ENCODE measurements at places on chromosomes 1 and 21.

- no peak for DNase-seq
Measured at GRCh38 chr1:16014509-16015482, 3.0 kb downstream of the HSPB7 start.

GRCh38 chr1:151458802-151459330 is 428 bp downstream of the POGZ start:
- DNase-seq, result peak; percentile 68

DNA sequence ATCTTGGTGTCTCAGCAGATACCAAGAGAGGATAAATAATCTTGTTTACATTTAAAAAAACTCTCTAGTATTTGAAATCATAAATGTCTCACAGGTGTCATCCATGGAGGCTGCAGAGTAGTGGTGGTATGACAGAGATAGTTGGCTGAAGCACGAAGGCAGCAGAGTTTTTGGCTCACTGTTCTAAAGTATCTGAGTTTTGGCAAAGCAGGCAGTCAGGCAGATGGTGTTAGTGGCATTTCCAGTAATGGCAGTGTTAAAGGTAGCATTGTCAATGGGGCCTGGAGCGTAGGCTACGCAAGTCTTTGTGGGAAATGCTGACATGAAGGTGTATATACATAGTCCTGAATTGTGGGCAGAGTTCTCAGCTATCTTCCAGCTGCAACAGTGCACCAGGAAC is 68.5 kb upstream of the HSD17B7 start:
- no peak for DNase-seq

DNA sequence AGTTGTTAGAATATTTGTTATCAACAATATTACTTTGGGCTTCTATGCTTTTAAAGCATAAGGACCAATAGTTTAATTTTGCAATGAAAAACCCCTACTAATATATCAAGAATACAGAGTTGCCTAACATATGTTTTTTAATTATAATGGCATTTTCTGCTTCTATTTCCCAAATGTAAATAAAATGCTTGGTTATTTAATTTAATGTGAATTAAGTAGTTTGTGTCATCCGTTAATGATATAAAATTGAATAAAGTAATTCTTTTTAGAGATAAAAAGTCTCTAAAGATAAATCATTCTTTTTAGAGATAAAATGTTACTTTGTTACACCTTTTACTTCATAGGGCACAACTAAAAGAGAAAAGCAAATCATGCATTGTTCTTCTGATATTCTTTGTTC is 583.7 kb upstream of the ADGRL2 start:
- no peak for DNase-seq

DNA sequence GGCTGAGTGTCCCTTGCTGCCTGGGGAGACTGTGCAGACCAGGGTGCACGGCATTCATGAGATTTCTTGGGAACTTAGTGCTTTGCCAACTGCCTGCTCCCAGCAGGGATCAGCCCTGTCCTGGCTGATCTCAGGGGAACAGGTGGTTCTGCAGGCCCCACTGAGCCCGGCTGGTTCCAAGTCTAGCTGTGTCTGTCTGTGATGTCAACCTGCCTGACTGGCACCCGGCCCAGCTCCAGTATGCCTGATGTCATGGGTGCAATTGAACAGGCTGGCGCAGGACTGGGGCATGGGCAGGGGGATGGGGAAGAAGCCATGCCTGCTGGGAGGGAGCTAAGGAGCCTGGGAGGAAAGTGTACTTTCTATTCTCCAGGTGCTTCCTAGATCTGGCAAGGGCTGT is 227.1 kb downstream of the GRIK3 start:
- no peak for DNase-seq

DNA sequence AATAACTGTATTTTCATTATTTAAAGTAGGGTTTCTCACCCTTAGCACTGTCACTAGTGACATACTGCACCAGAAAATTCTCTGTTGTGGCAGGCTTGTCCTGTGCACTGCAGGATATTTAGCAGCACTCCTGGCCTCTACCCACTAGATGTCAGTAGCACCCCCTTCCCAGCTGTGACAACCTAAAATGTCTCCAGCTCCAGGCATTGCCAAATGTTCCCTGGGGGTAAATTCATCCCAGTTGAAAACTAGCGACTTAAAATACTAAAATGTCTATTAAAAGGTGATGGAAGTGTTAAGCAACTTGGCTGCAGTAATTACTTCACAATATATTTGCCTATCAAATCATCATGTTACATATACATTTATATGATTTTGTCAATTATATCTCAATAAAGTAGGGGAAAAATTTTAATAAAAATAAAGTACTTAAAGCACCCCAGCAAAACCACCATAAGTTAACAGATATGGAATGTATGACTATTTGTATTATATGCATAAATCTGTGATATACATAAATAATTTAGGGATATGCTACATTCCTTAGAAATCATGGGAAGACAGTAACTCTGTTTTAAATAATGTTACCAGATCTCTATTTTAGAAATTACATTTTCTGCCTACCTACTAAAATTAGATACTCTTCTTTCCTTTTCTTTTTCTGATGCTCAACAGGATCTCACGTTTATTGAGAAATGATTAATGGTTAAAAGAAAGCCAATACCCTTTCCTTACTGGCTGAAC is 74.6 kb downstream of the ARID4B start:
- peak; percentile 70 for DNase-seq

DNA sequence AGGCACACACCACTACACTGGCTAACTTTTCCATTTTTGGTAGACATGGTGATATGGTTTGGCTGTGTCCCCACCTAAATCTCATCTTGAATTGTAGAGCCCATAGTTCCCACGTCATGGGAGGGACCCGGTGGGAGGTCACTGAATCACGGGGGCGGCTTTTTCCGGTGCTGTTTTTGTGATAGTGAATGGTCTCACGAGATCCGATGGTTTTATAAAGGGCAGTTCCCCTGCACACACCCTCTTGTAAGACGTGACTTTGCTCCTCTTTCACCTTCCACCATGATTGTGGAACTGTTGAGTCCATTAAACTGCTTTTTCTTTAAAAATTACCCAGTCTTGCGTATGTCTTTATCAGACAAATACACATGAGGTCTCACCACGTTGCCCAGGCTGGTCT is 1.3 kb upstream of the FTCD start:
- DNase-seq, result no peak

DNA sequence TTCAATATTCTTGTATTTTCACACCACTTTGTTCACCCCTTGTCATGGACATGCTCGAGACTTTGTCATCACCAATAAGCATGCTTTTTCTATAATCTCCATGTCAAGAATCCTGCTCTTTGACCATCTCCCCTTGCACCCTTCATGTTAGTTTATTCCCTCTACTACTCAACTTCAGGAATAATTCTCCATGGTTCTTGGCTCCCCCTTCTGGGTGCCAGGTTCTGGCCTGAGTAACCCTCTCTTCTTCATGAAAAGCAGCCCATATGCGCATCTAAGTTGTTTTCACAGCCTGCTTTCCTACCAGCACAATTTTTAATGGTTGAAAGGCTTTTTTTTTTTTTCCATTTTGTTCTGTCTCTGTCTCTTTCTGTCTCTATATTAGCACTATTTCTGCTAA is 160.7 kb downstream of the LEPR start:
- no peak for DNase-seq

GRCh38 chr1:161382214-161383019 is 14.7 kb upstream of the CFAP126 start:
- DNase-seq, result peak; percentile 85

DNA sequence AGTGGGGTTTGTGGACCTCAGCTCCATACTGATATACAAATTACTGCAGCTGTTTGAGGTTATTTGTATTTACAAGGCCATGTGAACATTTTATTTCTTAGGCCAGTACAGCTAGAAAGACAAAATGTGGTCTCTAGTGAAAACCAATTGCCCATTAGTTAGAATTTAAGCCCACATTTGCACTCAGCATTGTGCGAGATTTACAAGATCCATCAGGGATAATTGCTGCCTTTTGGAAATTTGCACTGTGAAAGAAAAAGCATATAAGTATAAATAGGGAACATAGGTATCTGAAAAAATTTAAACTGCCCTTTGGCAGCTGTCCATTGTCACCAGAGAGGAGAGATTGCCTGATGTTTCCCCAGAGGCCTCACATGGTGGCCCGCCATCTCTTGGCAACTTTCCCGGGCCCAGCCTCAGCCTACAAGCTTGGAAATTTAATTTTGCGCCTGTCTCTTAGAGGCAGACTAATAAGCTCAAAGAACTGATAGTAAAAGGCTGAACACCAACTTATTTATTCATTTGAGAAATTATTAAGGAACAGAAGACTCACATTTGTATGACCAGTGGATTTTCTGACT is 120.7 kb downstream of the MAP3K21 start:
- DNase-seq, result no peak

DNA sequence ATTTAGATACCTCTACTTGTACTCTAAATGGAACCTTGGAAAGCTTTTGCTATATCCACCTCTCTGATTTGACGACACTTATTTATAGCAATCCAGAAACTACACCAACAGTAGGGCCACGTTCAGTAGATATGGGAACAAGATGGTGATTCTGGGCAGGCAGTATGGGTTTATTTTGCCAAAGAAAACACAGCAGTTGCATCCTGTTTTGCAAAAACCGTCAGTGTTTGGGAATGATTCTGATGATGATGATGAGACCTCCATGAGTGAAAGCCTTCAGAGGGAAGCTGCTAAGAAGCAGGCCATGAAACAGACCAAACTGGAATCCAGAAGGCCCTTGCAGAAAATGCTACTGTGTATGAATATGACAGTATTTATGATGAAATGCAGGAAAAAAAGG is 41.5 kb upstream of the NEXN start:
- DNase-seq, result no peak

GRCh38 chr1:31701091-31701736 is 2.6 kb downstream of the COL16A1 start:
- peak; percentile 97 for DNase-seq

- DNase-seq, result peak; percentile 69
Measured at GRCh38 chr1:6358757-6359201, 34.8 kb downstream of the ACOT7 start.

GRCh38 chr21:42473498-42474042 is 22.5 kb downstream of the RSPH1 start:
- DNase-seq, result no peak

GRCh38 chr1:155301342-155301841 is at the start of gene PKLR:
TSS of gene PKLR (minus strand) at chr1:155301438. CDS start at chr1:155301395, 43 bp downstream.
- no peak for DNase-seq

DNA sequence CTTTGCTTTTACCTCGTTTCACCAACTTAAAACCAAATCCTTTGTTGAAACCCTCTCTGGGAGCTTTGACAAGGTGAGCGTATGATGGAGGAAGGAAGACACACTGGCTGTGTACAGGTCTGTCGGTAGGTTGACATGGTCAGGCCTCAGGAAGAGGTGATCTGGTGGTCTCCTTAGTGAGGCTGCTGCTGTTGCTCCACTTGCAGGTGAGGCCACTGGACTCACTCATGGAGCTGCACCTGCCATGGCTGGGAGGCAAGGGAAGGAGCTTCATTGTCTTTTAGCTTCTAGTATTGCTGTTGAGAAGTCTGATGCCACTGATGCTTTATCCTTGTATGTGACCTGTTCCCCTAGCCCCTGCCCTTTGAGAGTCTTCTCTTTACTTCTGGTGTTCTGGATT is 35.7 kb downstream of the TENT5C start:
- DNase-seq, result no peak

DNA sequence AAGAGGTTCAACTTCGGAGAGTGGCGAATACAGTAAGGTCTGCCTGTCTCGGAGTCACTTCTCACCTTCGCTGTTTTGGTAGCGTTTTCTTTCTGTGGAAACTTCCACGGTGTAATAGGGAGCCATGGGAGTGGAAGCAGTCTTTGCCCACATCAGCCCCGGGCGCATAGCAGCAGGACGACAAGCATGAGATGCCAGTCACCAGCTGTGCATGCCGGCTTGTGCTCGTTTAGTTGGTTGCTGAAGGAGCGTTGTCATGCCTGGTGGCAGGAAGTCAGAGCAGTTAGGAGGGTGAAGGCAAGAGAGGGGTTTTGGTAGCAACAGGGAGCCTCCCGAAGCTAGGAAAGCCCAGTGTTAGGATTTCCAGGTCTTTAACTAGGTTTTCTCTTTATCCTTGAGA is 58.8 kb downstream of the MRPS6 start:
- no peak for DNase-seq

DNA sequence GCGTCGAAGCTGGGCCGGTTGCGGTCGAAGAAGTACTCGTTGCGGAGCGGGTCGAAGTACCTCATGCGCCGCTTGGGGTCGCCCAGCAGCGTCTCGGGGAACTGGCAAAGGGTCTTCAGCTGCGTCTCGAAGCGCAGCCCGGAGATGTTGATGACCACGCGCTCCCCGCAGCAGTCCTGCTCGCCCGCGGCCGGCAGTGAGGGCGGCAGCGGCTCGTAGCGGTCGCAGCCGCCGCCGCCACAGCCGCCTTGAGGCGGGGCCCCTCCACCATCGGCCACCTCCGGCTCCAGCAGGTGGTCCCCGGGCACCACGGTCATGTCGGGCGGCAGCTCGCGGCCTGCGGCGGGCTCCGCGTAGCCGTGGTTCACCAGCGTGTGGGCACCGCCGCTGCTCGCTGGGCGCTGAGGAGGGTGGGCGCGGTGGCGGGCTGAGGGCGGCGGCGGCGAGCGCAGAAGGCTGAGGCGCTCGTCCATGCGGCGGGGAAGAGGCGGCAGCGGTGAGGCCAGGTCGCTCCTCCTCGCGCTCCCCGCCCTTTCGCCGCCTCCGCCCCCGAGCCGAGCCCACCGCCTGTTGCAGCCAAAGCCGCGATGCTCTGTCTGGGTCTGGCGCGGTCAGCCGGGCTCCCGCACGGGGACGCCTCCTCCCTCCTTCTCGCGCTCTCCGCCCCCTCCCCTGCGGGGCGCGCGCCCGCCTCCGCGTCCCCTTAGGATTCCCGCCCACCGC is at the start of gene KCNA3:
Gene KCNA3 (minus strand): TSS at position 604 of the 723 bp plus-strand sequence. CDS start 131 bp downstream, at position 473.
- DNase-seq, result no peak

- no peak for DNase-seq
Measured at GRCh38 chr1:232528472-232529089, 101.4 kb downstream of the SIPA1L2 start.

GRCh38 chr1:21149430-21149854 is 27.3 kb downstream of the EIF4G3 start:
- DNase-seq, result peak; percentile 67

GRCh38 chr1:67816095-67816475 is 17.2 kb downstream of the GNG12 start:
- DNase-seq, result no peak

DNA sequence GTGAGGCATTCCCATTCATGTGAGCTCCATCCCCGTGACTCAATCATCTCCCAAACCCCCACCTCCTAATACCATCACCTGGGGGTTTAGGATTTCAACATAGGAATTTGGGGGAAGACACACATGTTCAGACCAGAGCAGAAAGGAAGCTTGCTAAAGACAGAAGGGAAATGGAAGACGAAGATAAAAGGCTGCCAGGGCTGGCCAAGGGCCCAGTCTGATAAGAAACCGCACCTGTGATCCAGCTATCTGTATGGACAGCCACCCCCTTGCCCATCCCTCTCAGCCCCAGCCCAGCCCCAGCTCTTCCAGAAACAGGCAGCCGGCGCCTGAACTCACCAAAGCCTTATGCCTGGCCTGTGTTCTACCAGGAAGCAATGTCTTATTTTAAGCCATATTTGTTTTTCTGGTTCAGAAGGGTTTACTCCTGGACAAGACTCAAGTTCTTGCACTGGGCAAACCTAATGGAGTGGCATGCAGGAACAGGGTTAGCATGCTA is 198.4 kb upstream of the VAMP3 start:
- no peak for DNase-seq

Measured in astrocyte of the spinal cord (primary cell).